CD4-positive, alpha-beta T cell treated with Interleukin-17A for 1 hour (primary cell): ENCODE measurements at places on chromosomes 5 and 9.

DNA sequence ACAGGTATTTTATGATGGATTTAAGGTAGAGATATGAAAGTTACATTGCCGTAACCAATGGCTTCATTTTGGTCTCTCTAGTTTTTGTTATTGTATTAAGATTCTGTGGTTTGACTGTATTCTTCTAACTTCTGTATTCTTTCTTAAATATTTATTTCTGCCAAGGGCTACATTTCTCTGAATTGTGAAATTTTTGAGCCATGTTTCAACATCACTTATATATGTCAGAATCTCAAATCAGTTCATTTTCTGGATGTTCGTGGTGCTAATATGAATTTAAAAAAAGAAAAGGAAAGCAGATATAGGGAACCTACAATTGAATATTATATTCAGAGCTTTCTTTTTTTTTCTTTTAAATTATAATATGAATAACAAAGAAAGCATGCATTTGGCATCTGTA lies 142.7 kb downstream of the ANXA1 start:
- no peak for DNase-seq

- peak; percentile 7 for DNase-seq
These were observed 11.4 kb upstream of the ASS1 start for GRCh38 chr9:130433168-130433946.

DNA sequence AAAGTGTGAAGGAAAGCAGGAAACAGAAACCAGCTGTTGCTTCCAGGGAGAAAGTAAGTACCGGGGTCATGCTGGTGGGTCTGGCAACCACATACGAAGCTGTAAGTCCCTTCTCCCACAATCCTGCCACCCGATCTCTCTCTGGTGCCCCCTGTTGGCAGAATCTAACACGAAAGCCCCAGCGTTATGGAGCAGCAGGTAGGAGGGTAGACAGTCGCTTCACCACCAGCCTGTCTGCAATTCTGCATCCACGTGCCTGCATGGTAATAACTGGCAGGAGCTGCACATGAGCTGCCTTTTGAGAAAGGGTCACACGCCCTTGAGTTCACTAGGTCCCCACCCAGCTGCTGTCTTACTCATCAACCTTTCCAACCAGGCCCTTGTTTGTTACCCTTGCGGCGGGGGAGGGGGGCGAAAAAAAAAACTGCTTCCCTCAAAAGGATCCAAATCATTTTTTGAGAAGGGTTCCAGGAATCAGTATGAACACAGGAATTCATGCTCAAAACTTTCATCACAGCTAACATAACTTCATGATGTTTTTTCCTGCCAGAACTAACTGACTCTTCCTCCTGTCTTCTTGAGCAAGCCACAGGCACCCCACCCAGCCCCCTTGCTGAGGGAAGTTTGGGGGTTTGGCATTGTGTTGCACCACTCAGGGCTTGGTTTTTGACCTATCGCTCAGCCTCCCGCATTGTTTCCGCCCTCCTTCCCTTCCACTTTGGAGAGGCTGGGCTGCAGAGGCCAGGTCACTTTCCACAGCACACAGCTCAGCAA lies 19.6 kb upstream of the TMEM252 start:
- DNase-seq = peak; percentile 33

GRCh38 chr9:8760000-8760767 lies 960.6 kb upstream of the DMAC1 start:
- DNase-seq = no peak

DNA sequence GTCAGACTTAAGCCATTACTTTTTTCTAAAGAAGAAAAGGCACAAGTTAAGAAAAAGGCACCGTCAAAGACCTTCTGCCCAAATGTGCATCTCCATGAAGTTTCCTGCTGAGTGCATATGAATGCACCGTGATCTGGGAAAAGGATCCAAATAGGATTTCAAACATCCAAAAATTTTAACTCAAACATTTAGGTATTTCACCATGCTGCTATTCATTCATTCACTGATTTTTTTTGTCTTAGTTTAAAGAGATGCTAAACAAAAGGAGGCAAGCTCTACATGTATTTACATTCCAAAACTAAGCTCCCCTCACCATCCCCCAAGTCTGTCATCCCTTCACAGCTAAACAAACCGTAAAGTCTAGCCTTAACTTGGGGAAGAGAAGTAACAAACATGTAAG lies 291.9 kb downstream of the ARL15 start:
- DNase-seq = no peak

DNA sequence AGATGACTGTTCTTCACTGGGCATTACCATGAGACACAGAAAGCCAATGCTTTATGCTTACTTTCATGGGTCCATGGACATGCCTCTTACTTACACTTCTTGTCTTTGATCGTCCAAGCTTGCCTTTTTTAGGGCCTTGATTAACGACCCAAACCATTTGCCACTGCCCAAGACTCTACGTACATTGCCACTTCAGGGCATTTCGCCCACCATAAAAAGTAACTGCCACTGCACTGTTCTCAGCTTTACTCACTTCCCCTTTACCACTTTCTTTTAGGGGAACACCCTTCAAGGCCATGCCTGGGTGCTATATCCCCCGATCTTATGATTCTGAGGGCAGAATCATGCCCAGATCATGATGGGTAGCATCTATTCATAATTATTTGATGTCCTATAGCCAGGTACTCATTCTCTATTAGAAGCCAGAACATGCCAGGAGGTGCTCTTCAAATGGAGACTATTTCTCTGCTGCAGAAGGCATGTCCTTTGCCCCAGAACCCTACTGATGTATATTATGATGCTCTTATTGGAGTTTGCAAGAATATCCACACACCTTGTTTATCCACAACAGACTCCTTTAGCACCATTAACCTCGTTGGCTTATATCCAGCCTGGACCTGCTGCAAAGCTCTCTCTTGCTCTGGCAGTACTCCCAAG lies 64.1 kb upstream of the RAD23B start:
- no peak for DNase-seq

DNA sequence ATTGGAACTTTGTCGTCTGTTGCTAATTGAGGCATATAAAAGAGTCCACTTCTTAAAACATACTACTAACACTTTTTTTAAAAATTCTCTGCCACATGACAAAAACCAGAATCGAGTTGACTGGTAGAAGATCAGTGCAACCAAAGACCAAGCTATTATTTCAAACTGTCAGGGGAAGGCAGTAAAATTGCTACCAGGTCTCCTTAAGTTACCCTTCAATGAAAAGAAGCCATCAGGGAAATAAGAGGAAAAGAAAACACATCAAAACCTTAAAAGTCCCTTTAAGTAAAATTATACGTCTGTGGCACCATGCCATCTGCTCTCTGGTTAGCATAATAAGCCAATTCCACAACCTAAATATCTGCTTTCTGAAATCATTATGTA lies 9.6 kb downstream of the ZNF608 start:
- no peak for DNase-seq

DNA sequence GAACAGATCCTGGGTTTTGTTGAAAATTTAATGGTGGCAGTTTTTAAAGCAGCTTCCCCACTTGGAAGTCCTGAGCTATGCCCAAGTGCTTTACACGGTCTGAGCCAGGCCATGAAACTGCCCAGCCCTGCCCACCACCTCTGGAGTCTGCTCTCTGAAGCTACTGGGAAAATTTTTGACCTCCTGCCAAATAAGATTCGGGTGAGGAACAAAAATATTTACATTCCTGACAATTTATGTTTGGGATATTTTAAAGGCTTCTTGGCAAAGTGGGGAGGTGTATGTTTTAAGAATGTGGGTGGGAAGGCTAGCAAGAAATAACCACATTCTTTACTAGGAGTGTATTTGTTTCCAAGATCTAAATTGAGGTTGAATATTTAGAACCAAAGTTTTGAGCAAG lies 50.0 kb downstream of the HACD4 start:
- no peak for DNase-seq

GRCh38 chr5:72427488-72428437 lies 79.4 kb downstream of the ZNF366 start:
- no peak for DNase-seq

DNA sequence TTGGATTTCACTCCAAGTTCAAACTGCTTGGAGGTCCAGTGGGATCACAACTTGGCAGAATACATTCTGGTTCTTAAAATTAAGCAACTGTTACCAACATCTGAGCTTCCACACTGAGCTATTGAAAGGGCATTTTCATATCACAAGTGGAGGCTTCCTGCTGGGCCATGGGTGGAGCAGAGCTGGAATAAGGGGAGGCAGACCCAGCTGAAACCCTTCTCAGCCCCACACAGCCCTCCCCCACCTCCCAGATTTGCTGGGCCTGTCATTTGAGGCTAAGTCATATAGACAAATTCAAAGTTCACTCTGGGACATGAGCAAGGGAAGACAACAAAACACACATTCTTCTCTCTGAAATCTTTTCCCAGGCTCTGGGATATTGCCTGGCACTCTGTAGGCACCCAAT lies 79.9 kb downstream of the ACTL7B start:
- DNase-seq = no peak

- no peak for DNase-seq
These were observed 61.7 kb upstream of the ELAVL2 start for GRCh38 chr9:23887781-23888180.

DNA sequence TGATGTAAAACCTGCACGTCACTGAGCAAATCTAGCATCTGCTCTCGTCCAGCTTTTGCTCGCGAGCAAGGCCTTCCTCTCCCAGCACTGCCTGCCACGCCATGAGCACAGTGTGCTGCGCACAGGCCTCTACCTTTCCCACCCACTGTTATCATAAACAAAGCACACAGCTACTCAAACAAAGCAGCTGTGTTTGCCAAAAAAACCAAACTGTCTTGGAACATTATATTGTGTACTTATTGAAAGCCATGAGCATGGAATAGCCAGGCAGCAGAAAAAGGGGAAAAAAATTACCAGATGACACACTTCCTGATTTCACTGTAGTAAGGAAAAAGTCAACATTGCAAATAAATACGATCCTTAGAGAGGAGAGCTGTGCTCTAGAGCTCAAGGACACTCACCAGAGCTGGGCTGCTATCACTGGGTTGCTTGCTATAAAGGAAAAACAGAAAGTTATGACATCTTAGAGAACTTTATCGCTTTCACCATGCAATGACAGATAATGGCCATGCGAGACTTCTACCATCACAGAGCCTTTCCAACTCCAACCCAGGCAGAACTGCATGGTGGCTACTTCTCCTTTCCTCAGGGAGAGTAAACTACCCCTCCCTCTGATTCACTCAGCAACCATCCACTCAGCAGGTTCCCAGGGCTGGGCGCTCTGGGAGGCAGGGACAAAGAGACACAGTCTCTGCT lies 69.6 kb downstream of the EPB41L4B start:
- no peak for DNase-seq

GRCh38 chr5:139744471-139745131 lies 51.0 kb upstream of the PSD2 start:
- DNase-seq = no peak

- peak; percentile 49 for DNase-seq
These were observed at the start of gene GPSM1 for GRCh38 chr9:136327304-136327974. TSS of gene GPSM1 (plus strand) at chr9:136327539. CDS start at chr9:136327696, 157 bp downstream.

- DNase-seq = no peak
These were observed 270.2 kb upstream of the RASA1 start for GRCh38 chr5:86997516-86997915.

GRCh38 chr9:95085861-95086563 lies 231.5 kb downstream of the FANCC start:
- no peak for DNase-seq

- DNase-seq = no peak
These were observed 1.9 kb upstream of the TMEM171 start for GRCh38 chr5:73118391-73118973.

DNA sequence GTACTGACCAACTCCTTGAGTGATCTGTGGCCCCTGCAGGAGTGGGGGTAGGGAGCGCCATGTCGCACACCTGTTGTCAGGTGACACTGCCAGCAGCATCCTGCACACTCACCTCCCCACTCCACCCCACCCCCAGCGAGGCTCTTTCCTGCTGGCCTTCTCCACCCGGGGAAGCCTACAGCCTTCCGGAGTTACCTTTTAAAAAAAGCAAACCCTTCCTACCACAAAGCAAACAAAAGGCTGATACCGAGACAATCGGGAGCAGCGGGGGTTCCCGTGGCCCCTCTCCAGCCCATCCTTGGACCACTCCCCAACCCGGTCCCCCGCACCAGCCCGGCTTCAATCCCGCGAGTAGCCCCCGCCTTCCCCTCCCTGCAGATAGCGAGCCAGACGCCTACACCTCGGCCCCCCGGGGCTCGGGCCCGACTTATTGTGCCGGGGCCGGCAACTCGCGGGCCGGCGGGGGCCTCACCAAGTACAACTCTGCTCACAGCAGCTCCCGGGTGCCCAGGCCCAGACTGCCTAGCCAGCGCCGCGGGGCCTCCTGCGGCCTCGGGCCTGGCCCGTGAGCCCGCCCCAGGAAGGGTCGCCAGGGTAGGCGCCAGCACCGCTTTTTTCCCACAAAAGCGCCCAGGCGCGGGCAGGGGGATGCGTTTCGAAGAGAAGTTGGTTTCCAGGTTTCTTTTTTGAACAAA lies 724 bp downstream of the MACROH2A1 start:
- DNase-seq = peak; percentile 54

DNA sequence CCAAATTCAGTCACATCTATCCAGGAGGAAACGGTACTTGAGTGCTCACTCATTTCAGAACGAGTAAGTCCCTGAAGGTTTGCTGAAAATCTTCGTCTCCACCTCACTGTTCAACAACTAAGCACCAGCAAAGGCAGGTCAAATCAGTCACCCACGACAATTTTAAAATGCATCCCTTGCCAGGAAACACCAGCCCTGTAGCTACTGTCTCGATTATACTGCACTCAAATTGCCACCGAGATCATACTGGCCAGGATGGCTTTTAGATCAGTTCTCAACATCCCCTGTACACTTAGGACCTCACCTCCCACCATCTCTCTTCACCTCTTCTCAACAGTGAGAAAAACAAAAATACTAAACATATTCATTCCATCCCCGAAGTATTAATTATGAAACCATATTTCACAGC lies 298.6 kb downstream of the AGTPBP1 start:
- DNase-seq = no peak

DNA sequence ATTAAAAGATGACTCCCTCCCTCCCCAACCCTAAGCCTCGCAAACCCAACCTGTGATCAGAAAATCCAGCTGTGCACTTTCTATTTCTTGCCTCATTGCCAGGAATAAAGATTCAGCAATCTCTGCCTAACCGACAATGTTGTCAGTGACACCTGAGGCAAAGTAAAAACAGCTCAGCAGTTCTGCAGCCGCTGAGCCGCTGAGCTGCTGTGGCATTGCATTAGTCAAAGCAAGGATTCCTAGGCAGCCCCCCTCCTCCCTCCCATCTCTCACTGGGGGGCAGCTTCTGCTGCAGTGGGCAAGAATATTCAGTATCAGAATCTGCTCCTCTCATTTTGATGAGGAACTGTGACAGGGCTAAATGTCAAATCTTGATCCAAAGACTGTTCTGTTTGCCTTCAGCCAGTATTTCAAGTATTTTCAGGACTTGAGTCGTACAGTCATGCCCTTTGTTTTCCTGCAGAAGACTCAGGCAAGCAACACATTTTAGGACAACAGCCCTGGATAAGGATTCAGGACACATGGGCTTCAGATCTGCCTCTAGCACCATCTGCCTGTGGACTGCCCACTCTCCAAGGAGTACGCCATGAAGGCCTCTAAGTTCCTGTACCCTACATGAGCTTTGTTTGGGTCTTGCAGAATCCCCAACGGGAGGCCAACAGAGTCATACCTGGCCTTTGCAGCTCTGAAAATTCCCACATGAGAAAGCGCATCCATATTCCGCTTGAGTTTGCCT lies 41.1 kb upstream of the DAP start:
- DNase-seq = no peak

GRCh38 chr5:7754997-7755596 lies 95.8 kb downstream of the CFAP90 start:
- peak; percentile 12 for DNase-seq
